Stimulated activated CD4-positive, alpha-beta T cell treated with anti-CD3 and anti-CD28 coated beads, TNF-alpha, amount 100 ng/mL, for 4 hours (primary cell): ENCODE measurements at places on chromosomes 6 and 20.

- DNase-seq, result no peak
Measured at GRCh38 chr6:14513496-14514393, 396.2 kb downstream of the CD83 start.

- DNase-seq, result no peak
Measured at GRCh38 chr20:61567204-61567603, 315.1 kb downstream of the CDH4 start.

DNA sequence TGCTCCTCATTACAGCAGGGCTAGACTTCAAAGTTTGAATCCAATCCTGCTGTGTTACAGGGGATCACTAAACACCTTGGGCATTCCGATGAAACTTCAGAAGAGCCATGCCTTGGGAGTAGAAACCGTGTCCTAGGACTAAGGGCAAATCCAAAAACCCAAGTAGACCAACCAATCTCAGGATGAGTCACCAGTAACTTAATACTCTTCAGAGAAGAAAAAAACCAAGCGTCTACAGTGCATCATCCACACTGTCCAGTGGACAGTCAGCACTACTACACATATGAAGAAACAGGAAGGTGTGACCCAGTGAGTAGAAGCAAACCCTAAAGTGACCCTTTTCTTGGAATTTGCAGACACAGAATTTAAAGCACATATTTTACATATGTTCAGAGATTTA, 39.5 kb upstream of the VAPB start:
- no peak for DNase-seq

DNA sequence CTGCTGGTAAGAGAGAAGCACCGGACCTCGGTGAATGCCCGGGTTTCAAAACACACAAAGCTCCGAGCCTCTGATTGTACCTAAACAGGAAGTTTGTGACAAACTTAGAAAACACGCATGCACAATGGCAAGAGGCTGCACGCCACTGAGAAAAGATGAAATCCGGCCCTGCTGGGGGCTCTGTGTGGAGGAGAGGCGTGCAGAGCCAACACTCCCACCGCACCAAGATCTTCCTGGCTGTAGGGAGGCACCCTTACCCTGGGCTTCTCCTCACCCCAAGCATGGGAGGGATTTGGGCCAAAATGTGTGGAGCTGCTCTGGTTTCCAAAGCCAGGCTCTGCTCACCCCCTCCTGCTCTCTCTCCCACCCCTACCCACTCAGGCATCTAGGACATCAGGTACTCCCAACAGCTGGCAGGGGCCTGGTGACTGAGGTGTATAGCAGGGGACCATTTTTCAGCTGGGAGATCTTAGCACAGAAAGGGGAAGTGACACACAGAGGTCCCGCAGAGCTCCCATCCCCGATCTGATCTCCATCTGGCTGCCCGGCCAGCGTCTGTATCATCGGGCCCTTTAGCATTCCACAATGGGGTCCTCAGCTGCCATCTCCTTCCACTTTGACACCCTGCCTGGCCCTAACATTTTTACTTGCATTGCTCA, 84.2 kb downstream of the TRERF1 start:
- DNase-seq, result no peak

GRCh38 chr6:164929408-164929977, 379.9 kb downstream of the C6orf118 start:
- no peak for DNase-seq

- no peak for DNase-seq
Measured at GRCh38 chr20:24780674-24781417, 168.2 kb upstream of the CST7 start.

GRCh38 chr6:89589297-89590025, 49.1 kb downstream of the LYRM2 start:
- DNase-seq, result no peak

GRCh38 chr20:54494303-54495006, 19.1 kb downstream of the DOK5 start:
- DNase-seq, result no peak

DNA sequence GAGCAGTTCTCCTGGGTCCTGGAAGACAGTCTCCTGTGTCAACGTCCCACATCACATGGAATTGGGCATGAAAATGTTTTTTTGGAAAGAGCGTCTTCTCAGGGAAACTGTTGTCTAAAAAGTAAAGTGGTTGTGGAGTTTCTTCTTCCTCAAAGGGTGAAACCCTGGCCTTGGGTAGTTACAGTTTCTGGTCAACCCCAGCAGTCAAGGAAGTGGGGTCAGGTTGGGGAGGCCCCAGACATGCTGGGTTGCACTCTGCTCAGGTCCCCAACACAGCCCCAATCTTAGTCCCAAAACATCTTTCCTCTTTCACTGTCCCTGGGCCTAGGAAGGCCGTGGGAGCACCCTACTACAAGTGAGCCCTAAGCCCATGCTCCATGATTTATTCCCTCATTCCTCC, 996 bp upstream of the NFKBIE start:
- no peak for DNase-seq

DNA sequence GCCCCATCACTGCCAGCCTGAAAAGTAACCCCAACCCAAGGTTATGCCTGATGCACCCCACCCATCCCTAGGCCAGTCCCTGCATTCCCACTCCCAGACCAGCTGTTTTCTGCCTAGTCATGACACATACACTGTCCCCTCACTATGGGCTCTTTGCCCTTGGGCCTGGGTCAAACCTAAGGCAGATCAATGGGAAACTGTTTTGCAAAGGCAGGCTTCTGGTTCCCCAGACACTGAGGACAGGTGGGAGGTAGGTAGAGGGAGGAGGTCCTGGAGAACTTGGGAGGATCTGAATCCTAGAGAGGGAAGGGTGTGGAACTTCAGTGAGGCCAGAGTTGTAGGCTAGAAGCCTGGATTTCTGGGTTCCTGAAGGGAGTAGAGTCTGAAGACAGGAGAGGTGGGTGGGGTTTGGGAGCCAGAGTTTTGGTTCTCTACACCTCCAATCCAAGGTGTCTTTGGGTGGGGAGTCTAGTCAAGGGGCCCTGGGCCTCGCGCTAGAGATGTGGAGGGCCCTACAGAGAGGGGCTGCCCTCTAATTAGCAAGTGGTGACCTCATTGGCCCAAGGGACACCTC, 2.0 kb downstream of the CLIC1 start:
- no peak for DNase-seq

GRCh38 chr6:47170617-47170947, 128.4 kb upstream of the ADGRF1 start:
- no peak for DNase-seq

GRCh38 chr6:130423044-130423443, 57.2 kb downstream of the TMEM200A start:
- DNase-seq, result no peak

- no peak for DNase-seq
Measured at GRCh38 chr6:20722455-20722854, 188.2 kb downstream of the CDKAL1 start.

DNA sequence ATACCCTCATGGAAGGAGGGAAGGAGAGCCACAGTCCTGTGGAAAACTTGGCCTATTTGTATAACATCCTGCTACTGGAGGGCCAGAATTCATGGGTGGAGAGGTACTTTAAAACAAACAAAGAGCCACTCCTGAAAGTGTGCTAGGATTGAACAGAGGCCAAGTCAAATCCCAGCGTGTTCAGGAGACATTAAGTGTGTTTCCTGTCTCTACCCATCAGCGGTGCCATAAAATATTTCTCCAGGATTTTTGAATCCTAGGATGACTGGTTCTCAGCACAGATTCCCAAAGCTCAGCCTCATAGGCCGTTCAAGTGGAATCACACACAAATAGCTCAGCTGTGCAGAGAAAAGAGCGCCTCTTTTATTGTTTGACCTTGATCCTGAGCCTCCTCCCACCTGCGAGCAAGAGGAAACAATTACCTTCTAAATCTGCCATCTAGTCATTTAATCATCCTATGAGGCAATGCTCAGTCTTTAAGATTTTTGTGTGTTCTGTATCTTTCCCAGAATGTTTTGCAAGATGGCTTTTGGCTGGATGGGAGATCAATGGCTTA, 31.8 kb upstream of the RALGAPA2 start:
- no peak for DNase-seq

DNA sequence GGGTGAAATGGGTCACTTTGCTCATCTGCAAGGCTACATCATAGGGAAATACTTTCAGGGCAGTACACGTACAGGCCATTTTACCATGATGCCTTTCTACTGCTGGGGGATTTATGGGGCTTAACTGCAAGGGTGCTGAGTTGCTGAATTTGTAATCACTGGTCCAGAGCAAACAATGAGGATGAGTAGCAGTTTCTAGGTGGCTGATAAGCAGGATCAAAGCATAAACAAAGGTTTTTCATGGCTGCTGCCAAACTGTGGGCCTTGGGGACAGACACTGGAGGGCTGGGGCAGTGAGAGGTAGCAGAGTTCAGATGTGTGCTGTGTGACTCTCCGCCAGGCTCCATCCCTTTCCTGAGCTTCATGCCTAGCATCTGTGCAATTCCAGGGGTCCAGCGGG, 68.3 kb downstream of the CNBD2 start:
- no peak for DNase-seq

DNA sequence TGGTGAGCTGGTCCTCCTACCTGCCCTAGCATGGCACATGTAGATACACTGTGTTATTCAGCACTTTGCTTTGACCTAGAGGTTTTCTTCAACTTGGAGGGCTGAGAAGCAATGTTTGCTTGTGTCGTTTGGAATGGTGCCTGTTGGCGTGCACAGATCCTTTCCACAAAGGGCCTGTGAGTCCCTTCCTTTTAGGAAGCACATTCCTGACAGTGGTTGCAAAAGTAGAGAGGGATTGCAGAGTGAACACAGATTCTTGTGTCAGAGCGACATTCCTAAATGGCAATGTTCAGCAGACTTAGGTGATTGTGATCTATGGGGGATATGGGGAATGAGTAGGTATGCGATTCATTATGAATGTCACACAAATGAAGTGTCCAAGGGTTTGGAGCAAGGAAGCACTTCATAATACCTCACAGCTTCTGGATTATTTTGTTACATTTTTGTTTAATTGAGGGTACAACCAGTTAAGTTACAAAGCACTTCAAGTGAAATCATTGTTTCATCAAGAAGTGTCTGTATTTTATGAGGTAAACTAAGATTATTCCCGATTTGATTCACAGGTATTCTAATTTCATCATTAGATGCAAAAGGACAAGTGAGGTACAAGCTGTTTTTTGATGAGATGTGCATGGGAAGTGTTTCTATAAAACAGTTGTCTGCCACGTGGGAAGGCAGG, 713 bp upstream of the RNF144B start:
- DNase-seq, result no peak
